ENCODE measurements at places on chromosomes 3 and 15. TPM values are rescaled to one million over a fixed set of nuclear protein-coding genes. Genes with fewer than 3 reads are reported as not detected.

COLQ gene
- 0.46 TPM for total RNA-seq

SLC12A1 gene
- not detected for total RNA-seq

CYP8B1 gene
- total RNA-seq, result not detected

TIMMDC1 gene
- 46.1 TPM for total RNA-seq

ACAD11 gene
- 36.4 TPM for total RNA-seq

ACTL6A gene
- 36.7 TPM for total RNA-seq

GPR87 gene
- not detected for total RNA-seq

HIGD2B gene
- not detected for total RNA-seq

ABHD6 gene
- total RNA-seq, result 8.8 TPM

C2CD4A gene
- not detected for total RNA-seq

CAND2 gene
- total RNA-seq, result 3.1 TPM

ZNF860 gene
- total RNA-seq, result 0.28 TPM

PTX3 gene
- total RNA-seq, result 679 TPM

HTR3C gene
- not detected for total RNA-seq

FGF7 gene
- total RNA-seq, result 976 TPM

EXD1 gene
- not detected for total RNA-seq

SEMA5B gene
- total RNA-seq, result not detected

GOLGA6L10 gene
- total RNA-seq, result 0.28 TPM

YEATS2 gene
- total RNA-seq, result 32.7 TPM

STAC gene
- total RNA-seq, result 3.8 TPM

CCRL2 gene
- total RNA-seq, result 0.09 TPM

GPR171 gene
- total RNA-seq, result not detected

NAALADL2 gene
- total RNA-seq, result 13.7 TPM

GPR149 gene
- total RNA-seq, result not detected

KCNH8 gene
- not detected for total RNA-seq

HESX1 gene
- 0.65 TPM for total RNA-seq

PAQR5 gene
- total RNA-seq, result 9.6 TPM

CCR8 gene
- not detected for total RNA-seq

MRAS gene
- total RNA-seq, result 37.0 TPM

SERPINI2 gene
- total RNA-seq, result not detected

GP5 gene
- 0.14 TPM for total RNA-seq

EPHA3 gene
- total RNA-seq, result 5.7 TPM

FAM43A gene
- total RNA-seq, result 20.3 TPM

TIGIT gene
- not detected for total RNA-seq

CIAO2A gene
- 65.1 TPM for total RNA-seq

All from smooth muscle cell of bladder (primary cell).